Mesendoderm (in vitro differentiated cells): ENCODE measurements at places on chromosomes 4 and X.

- no peak overlapping the region for H3K4me3 ChIP-seq
- no peaks in the 10 kb centered on the region for H3K27me3 ChIP-seq
- peak; percentile 60 for DNase-seq
- no peak overlapping the region for H3K27ac ChIP-seq
- no peaks in the 10 kb centered on the region for H3K4me1 ChIP-seq
Observed at GRCh38 chr4:174764105-174764729, 64.8 kb downstream of the GLRA3 start.

DNA sequence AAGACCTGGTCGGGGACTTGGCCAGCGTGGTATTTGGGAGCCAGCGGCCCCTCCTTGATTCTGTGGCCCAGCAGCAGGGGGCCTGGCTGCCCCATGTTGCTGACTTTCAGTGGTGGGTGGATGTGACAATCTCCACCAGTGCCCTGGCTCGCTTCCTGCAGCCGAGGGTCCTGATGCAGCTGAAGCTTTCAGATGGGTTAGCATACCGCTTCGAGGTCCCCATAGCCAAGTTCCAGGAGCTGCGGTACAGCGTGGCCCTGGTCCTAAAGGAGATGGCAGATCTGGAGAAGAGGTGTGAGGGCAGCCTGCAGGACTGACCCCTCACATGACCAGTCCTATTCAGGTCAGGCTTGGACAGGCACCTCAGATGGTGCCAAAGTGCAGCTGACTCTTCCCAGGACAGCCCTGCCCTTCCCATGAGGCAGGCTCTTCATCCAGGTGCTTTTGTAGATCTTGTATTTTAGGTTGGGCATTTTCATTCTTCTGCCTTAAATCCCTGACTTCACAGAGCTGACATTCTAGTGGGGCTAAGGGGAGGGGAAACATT lies 15.1 kb downstream of the LNX1 start:
- H3K4me1 ChIP-seq = no peaks in the 10 kb centered on the region
- no peaks in the 10 kb centered on the region for H3K36me3 ChIP-seq
- H3K27ac ChIP-seq = no peak overlapping the region
- H3K27me3 ChIP-seq = no peaks in the 10 kb centered on the region

DNA sequence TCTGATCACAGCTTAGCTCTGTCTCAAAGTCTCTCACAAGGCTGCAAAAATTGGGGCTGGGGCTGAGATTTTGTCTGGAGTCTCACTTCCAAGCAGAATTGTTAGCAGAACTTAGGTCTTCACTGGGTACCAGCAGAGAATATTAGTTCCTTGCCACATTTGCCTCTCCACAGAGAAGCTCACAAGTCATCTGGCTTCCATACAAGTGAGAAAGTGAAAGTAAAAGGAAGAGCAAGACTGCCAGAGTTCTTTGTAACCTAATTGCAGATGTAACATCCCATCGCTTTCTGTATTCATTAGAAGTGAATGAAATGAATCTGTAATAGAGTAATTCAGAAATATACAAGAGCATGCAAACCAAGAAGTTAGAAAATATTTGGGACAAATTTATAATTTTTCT lies 624.1 kb upstream of the GNPDA2 start:
- no peak for DNase-seq
- no peak overlapping the region for H3K4me3 ChIP-seq
- no peaks in the 10 kb centered on the region for H3K27me3 ChIP-seq
- no peak overlapping the region for H3K27ac ChIP-seq
- H3K4me1 ChIP-seq = no peaks in the 10 kb centered on the region
- no peaks in the 10 kb centered on the region for H3K36me3 ChIP-seq

DNA sequence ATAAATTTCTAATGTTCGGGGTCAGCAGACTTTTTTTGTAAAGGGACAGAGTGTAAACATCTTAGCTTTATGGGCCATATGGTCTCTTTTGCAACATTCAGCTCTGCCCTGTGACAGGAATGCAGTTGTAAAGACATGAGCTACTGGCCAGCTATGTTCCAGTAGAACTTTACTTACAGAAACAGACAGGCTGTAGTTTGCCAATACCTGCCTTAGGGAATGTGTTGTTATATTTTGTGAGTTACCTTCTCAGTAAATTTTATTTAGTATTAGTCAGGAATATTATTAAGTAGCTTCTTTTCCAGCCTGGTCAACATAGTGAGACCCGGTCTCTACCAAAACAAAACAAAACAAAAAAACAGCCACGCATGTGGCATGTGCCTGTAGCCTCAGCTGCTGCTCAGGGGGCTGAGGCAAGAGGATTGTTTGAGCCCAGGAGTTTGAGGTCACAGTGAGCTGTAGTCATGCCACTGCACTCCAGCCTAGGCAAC lies 48.7 kb downstream of the HTT start:
- no peaks in the 10 kb centered on the region for H3K36me3 ChIP-seq
- H3K27ac ChIP-seq = no peak overlapping the region
- no peak for DNase-seq
- H3K27me3 ChIP-seq = no peaks in the 10 kb centered on the region

DNA sequence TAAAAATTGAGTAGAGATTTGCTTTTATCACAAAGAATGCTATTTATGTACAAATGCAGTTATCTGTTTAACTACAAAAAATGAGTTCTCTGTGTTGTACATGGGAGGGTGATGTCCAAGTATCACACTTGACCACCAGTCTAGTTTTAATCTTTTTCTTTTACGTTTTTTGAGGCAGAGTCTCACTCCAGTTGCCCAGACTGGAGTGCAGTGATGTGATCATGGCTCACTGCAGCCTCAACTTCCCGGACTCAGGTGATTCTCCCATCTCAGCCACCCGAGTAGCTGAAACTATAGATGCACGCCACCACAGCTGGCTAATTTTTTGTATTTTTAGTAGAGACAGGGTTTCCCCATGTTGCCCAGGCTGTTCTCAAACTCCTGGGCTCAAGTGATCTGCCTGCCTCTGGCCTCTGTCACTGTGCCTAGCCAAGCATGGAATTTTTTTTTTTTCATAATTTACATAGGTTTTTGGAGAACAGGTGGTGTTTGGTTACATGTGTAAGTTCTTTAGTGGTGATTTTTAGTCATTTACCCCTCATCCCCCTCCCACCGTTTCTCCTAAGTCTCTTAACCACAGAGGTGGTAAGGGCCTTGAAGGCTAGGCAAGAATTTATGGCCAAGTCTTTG lies 47.9 kb upstream of the RPA4 start:
- no peak overlapping the region for H3K27ac ChIP-seq
- no peaks in the 10 kb centered on the region for H3K4me1 ChIP-seq
- DNase-seq = no peak
- no peaks in the 10 kb centered on the region for H3K27me3 ChIP-seq

DNA sequence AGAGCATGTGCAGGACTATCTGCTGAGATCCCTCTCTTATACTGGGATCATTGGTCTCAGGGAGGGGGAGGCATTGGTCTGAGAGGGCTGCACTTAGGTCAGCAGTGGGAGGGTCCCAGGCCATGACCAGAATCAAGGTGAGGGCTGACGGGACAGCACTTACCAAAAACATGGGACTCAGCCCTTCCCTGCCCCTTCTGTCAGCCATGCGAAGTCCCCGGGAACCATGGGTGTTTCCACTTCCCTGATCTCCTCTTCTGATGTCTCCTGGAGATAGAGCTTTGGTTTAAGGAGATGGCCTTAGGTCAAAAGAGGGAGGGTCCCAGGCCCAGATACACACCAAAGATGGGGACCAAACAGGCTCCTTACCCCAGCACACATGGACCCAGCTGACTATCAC lies 12.9 kb upstream of the HSFX1 start:
- no peak overlapping the region for H3K4me3 ChIP-seq
- no peaks in the 10 kb centered on the region for H3K36me3 ChIP-seq
- DNase-seq = no peak
- no peaks in the 10 kb centered on the region for H3K4me1 ChIP-seq

GRCh38 chrX:53283099-53283498 lies 1.7 kb upstream of the IQSEC2 start:
- H3K27me3 ChIP-seq = no peaks in the 10 kb centered on the region
- no peak overlapping the region for H3K4me3 ChIP-seq
- no peaks in the 10 kb centered on the region for H3K36me3 ChIP-seq
- H3K4me1 ChIP-seq = no peaks in the 10 kb centered on the region

GRCh38 chr4:148205476-148205875 lies 236.7 kb downstream of the NR3C2 start:
- no peaks in the 10 kb centered on the region for H3K4me1 ChIP-seq
- no peaks in the 10 kb centered on the region for H3K27me3 ChIP-seq
- H3K4me3 ChIP-seq = no peak overlapping the region
- no peaks in the 10 kb centered on the region for H3K36me3 ChIP-seq
- H3K27ac ChIP-seq = no peak overlapping the region

DNA sequence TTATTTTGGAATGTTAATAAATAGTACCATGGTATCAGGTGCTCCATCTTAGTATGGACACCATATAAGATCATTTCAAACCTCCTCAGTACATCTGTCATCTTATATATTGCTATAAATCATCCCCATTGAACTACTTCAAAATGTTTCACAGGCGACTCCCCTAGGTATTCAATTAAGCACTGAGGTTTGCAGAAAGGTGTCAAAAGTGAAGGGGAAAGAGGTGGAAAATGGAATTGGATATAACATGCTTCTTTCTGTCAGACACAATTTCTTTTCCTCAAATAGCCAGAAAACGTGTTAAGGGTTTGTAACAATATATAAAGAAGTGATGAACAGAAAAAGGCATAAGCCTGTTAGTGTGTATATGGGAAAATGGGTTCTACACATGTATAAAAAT lies 325.5 kb downstream of the GRID2 start:
- DNase-seq = no peak
- no peak overlapping the region for H3K4me3 ChIP-seq
- H3K27me3 ChIP-seq = no peaks in the 10 kb centered on the region
- no peaks in the 10 kb centered on the region for H3K36me3 ChIP-seq
- no peak overlapping the region for H3K27ac ChIP-seq

GRCh38 chrX:154918060-154918483 lies 31.9 kb downstream of the F8A1 start:
- no peaks in the 10 kb centered on the region for H3K27me3 ChIP-seq
- DNase-seq = peak; percentile 88
- no peak overlapping the region for H3K27ac ChIP-seq
- H3K4me3 ChIP-seq = no peak overlapping the region
- H3K4me1 ChIP-seq = no peaks in the 10 kb centered on the region
- H3K36me3 ChIP-seq = no peaks in the 10 kb centered on the region

DNA sequence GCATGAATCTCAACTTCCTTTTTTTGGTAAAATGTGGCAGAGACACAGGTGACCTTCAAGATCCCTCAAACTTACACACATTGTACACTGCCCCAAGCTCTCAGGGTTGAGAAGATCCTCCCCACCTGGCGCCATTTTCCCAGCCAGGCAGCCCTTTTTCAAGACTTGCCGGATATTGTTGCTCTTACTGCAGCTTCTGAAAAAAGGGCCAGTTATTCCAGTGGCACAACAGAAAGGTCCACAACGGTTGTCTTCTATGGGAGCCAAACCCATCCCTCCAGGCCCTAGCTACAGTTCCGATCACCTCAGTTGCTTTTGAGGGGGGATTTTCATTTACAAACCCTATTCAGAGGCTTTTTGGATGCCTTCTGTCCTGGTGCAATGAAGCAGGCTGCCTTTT lies 101.1 kb downstream of the CHIC2 start:
- no peak for DNase-seq
- H3K27ac ChIP-seq = no peak overlapping the region
- no peak overlapping the region for H3K4me3 ChIP-seq
- no peaks in the 10 kb centered on the region for H3K27me3 ChIP-seq
- H3K36me3 ChIP-seq = no peaks in the 10 kb centered on the region
- H3K4me1 ChIP-seq = no peaks in the 10 kb centered on the region
